ENCODE measurements at places on chromosomes 3 and 15.

GRCh38 chr3:3065876-3066275 lies 44.3 kb downstream of the IL5RA start:
- no peak for DNase-seq

- DNase-seq, result no peak
These were observed 4.7 kb downstream of the DLG1 start for GRCh38 chr3:197293605-197294237.

DNA sequence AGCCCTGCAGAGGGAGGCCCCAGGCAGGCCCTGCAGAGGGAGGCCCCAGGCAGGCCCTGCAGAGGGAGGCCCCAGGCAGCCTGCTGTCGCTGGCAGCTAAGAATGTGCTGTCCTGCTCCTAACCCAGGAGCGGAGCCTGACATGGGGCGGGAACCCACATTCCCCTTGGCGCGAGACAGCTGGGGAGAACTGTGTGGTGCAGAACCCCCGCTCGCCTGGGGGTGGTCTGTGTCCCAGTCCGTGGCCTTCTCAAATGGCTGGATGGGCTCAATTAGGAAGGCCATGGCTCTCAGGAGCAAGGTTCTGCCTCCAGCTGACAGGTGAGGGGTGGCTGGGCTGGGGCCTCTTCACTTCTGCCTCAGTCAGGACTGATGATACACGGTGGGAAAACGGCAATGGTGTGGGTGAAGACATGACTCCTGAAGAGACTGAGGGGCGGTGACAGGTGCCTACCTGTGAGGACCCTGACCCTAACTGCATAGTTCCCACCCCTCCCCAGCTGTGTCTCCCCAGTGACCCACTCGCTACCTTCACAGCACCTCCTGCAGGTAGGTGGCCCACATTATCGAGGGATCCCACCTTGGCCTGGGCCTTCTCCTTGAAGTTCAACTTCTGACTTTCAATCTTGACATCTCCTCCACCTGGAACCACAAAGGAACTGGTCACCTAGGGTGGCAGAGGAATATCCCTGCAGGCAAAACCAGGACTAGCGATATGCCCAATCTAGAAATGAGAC lies 52.0 kb downstream of the DHX30 start:
- no peak for DNase-seq

DNA sequence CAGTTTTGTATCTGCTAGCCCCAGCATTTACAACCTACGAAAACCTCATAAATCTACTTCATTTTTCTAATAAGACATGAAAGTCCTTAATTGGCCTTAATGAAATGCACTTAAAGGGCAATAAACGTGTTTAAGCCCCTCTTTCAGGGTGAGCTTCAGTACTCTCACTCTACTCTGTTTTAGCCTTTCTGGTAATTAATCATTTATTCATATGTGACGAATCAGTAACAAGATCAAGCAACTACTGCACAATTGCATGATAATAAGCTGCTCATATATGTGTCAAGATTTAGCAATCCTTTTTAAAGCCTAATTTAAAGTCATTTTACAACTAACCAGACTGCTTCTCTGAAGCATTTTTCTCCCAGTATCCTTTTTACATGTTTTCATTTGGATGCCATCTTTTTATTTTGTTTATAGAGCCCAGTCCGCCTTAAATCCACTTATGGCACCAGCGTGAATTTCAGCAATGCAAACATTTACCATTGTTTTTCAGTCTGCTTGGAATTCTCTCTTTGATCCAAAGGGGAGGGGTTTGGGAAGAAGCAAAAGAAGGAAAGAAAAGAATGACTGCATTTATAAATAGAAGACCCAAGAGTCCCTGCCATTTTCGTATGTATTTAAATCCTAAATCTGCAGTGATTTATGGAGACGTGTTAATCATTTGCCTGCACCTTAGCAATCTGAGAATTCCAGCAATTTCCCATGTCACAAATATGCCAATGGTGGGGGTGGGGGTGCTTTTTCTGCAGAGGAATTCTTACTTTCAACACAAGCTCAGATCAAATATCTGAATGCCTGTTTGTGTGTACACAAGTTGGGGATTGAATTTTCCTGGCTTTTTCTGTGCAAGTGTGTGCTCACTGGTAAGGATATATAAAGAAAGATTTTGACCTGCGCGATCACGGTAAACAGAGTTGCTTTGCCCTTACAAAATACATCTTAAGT lies 230.8 kb upstream of the TBC1D5 start:
- DNase-seq, result no peak

DNA sequence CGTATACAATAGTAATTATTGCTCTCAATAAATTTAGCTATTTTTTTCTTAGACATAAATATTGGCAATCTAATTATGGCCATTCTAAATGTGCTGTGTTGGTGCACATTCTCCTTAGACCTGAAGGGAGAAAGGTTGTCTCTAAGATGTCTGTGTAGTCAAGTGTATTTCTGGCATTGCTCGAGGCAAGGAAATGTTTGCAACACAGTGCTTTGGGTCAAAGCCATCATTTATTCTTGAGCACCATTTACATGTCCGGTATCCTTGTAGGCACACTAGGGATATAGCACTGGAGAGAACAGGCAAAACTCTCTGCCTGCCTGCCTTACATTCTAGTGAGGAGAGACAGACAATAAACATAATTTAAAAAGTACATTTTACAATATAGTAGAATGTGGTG lies 2.6 kb upstream of the PHLDB2 start:
- no peak for DNase-seq

DNA sequence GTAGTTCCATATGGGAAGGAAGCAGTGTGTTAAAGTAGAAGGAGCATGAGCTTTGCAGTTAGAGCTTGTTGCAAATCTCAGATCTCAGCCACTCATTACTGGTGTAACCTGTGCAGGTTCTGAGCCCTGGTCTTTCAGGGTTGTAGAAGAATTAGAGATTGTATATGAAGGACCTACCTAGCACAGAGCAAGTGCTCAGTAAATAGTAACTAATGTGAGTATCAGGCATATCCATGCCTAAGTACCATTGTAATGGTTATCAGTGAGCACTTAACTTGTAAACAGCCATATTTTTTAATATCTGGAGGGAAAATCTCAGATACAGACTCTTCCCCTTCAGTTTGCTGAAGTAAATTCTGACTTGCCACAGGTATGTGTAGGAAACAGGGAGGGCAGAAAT lies 59.3 kb downstream of the MAP6D1 start:
- no peak for DNase-seq

DNA sequence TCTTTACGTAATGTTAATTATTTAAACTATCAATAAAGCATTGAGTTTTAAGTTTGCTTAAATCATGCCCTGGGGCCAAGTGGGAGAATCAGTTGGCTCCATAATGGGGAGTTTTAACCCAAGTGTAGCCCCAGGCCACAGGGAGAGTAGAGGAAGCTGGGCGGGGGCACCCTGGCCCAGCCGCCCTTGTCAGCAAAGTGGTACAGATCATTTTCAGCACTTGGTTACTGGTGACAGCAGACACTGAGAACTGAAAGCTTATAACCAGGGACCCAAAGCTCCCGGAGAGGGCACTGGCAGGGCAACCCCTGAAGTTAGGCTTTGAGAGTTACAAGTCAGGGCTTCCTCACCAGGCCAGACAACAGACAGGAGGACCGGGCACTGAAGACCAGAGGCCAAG lies 90.6 kb downstream of the SEMA5B start:
- no peak for DNase-seq

GRCh38 chr3:33146791-33147445 lies 33.1 kb downstream of the CRTAP start:
- no peak for DNase-seq

All from esophagus squamous epithelium (tissue), 5 donors.